ENCODE measurements at places on chromosomes 11 and 22.
A peak's percentile ranks its signal among the peaks of the same experiment; 100 is the strongest.

DNA sequence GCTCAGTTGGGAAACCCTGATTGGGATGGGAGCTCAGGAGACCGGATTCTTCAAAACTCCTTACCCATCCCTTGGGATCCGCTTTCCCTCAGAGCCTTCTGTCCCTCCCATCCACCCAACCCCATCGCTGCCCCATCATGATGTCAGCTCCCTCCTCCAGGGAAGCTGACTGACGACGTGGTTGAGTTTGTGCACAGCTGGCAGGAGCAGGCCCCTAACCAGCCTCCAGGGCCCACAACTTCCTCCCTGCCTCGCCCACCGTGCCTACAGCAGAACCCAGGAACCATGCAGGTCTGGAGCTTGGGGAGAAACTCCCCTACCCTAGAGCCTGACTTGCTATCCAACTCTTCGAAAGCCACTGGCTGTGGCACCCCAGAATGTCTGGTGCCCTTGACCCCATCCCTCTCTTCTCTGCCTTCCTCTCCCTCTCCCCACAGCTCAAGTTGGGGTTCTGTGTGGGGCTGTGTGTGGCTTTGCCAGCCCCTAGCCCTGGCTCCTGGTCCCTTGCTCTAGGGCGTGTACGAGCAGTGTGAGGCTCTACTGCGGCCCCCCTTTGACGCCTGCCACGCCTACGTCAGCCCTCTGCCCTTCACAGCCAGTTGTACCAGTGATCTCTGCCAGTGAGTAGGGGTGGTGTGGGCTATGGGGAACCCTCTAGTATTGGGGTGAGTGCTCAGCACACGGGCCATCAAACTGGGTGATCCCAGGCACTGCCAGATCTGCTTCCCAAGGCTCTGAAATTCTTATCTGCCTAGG is 11.1 kb downstream of the OTOG start:
- DNase-seq: no peak

DNA sequence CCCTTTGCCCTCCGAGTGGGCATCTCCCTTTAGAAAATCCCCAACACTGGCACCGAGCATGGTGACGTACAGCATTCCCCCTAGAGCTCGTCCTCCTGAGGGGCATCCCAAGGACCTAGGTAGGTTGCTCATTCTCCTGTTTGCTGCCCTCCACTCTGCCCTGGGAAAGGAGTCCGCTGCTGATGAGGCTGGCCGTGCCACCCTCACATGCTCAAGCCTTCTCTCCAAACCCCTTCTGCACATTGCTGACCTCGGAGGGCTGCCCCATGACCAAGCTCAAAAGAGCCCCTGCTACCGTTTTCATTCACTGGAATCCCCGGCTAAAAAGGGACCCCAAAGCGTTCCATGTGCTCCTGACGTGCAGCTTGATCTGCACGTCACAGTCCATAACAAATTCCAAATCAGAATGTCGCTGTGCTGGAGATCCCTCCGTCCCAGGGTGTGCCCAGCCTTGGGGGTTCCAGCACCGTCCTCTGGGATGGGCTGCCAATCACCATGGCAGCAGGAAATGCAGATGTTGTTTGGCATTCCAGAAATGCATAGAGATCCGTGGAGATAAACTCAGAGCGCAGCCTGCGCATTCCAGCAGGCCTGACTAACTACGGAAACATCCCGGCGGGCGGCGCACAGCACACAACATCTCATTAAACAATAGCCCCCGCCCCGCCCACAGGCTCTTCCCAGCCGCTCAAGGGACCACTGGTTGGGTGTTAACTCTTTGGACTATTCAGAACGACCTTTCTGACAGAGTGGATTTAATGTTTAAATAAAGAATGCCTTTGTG is 26.3 kb upstream of the GNB1L start:
- peak; percentile 99 for DNase-seq

- DNase-seq: peak; percentile 69
Observed at GRCh38 chr11:10885703-10886363, 28.0 kb upstream of the ZBED5 start.

DNA sequence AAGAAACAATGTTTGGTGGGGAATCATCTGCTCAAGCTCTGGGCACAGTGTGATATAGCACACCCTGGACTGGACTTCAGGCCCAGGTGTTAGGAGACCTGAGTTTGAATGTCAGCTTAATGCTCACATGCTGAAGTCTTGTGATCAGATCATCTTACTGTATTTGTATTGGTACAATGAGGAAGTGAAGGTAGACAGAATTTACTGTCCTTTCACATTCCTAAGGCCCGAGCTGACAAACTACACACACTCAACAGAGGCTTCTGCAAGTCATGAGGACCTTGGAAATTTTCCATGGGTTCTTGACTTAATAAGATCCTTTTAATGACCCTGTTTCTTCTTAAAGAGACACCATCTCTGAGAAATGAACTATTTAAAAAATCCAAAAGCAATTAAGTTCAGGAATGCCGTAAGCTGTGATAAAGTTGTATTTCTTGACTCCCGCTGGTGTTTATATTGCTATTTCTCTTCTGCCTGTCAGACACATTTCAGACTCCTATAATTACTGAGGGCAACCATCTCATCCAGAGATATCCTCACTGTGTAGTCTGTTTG is 802.0 kb downstream of the DLG2 start:
- DNase-seq: no peak

- no peak for DNase-seq
Observed at GRCh38 chr11:107677924-107678631, 33.8 kb downstream of the SLN start.

DNA sequence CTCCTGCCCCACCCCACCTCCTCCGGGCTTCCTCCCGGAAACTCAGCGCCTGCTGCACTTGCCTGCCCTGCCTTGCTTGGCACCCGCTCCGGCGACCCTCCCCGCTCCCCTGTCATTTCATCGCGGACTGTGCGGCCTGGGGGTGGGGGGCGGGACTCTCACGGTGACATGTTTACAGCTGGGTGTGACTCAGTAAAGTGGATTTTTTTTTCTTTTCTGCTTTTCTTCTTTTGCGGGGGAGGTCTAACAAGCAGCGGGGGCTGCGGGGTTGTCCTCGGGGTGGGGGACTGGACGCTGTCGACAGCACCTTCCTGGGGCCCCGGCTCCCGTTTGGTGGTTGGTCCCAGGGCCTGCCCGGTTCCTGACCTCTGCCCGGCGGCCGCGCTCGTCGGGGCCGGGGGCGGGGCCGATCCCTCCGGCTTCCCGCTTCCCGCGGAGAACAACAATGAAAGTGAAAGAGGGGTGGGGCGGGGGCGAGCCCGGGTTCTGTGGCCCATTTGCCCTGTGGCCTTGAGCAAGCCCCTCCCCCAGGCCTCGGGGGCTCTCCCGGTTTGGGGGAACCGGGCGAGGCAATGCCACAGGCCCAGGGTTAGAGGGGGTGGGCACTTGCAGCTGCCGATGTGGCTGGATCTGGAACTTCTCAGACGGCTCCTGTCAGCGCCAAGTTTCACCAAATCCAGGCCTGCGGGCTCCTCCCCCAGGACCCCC is 975 bp upstream of the MDK start:
- DNase-seq: no peak

DNA sequence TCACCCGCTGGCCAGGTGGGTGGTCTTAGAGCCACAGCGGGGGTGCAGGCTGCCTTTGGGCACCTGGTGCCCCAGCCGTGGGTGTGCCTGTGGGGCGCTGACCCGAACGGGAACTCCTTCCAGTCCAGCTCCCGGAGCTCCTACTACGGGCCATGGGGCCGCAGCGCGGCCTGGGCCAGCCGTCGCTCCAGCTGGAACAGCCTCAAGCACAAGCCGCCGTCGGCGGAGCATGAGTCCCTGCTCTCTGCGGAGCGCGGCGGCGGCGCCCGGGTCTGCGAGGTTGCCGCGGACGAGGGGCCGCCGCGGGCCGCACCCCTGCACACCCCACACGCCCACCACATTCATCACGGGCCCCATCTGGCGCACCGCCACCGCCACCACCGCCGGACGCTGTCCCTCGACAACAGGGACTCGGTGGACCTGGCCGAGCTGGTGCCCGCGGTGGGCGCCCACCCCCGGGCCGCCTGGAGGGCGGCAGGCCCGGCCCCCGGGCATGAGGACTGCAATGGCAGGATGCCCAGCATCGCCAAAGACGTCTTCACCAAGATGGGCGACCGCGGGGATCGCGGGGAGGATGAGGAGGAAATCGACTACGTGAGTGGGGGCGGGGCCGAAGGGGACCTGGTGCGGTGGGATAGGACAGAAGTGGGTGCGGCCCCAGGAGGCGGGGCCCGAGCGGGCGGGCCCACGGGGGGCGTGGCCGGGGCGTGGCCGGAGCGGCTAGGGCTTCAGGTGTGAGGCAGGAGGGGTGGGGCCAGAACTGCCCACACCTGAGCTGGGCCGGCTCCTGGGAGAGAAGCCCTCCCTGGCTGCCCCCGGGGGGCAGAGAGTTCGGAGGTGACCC is 91.5 kb downstream of the CACNA1I start:
- no peak for DNase-seq

GRCh38 chr11:36009473-36009872 is 65.6 kb downstream of the LDLRAD3 start:
- DNase-seq: peak; percentile 83

DNA sequence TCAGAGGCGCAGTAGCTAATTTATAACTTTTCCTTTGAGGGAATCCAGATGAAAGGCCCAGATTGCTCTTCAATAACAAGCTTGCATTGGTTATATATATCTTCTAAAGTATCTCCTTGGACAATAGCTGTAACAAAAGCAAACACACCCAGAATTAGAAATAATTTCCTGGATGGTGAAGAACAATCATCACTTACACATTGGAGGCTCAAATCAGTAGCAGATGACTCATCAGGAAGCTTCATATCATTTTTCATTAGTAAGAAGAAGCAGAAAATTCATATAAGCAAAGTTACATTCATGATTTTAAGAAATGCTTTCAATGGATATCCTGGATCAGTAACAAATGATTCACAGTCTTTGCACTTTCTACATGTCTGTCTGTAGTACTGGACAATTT is 173.6 kb upstream of the CCDC90B start:
- peak; percentile 30 for DNase-seq

- DNase-seq: no peak
Observed at GRCh38 chr11:72525466-72525865, 91.1 kb upstream of the CLPB start.

- no peak for DNase-seq
Observed at GRCh38 chr11:44994753-44995152, 44.1 kb upstream of the TP53I11 start.

DNA sequence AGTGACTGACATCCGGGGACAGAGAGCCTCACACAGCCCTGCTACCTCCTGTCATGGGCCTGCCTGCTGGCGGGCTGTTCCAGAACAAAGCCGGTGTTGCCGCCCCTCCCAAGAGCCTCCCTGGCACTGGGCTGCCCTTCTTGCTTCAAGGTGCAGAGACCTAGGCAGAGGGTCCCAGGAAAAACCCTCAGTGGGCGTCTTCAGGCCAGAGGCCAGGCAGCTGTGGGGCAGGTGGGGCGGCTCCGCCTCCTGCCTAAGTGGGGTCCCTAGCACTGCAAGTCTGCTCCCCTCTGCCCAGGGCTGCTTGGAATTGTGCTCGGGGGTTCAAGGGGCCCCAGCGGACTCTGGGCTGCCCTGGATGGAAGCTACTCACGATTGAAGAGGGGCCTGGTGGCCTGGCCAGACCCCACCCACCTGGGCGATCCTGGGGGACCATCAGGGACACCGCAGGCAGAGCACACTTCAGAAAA is 20.4 kb upstream of the GNB1L start:
- no peak for DNase-seq

DNA sequence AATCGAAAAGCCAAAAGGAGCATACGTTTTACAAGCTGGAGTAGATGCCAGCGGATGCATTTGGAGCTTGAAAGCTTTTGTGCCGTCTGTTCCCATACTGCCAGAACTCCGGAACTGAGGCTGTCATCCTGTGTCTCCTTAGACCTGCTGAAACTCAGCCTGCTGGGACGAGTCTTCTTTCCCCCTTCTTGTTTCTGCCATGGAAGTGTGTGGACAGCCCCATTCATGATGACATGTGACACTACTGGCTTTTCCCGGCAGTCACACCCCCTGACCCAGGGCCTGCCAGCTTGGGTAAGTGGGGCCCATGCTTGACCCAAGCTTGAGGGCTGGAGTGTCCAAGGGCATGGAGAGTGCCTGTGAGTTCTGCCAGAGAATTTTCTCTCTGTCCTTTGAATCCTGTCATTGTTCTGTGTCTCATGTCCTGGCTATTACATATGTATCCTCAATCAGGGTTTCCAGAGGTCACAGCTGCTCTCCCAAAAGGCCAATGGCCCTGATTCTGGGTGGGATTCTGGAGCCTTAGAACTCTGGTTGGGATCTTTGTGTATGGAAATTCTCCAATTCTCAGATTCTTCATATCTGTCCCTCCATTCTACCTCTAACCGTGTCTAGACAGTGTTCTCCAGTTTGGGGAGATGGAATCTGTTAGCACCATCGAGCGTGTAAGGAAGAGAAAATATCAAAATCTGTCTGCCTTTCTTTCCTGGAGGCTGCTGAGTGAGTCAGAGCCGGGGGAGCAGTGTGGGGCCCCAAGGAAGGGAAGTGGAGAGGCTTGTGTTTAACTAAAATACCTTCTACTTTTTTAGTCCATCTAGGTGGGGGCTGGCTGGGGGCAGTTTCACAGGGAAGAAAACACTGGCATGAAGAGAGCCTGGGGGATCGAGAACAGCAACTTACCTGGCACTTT is 73.2 kb downstream of the KIAA1671 start:
- peak; percentile 39 for DNase-seq

DNA sequence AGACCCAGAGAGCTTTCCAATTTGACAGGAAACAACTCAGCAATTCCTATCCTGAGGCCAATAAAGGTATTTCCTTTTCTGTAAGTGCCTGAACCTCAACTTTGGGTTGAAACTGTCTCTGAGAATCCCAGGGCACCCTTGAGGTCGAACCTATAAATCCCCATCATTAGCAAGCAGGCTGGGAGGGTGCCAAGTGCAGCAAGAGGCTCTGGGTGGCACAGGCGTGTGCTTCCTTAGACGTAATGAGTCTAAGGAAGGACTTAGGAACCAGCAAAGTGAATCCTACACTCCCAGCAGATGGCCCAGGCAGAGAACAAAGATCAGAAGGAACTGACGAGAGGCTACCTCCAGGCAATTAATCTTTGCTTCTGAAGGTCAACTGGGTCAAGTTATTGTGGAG is 234.3 kb upstream of the NARS2 start:
- no peak for DNase-seq

DNA sequence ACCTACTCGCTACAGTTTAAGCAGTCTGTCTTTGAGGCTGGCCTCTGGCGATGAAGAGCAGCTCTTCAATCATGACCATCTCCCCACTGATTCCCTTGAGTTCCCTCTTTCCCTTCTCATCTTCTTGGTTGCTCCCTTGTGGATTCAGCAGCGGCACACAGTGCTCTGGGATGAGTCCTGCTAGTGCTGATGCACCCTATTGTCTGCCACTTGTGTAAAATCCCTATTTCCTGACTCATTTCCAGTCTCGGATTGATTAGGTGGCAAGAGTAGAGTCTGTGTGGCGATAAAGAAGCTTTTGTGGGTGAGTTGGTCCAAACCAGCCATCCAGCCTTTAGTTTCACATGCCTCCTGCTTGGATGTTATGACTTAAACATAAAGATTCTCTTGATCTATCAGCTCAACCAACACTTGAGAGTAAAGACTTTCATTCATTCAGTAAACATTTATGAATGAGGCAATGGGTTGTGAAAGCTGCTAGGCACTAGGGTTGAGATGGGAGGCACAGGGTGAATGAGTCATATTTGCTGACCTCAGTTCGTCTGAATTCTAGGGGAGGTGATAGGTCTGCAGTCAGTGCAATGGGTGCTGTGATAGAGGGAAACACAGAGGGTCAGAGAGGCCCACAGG is 219.4 kb upstream of the RAG2 start:
- no peak for DNase-seq

GRCh38 chr22:49582181-49582580 is 245.5 kb downstream of the BRD1 start:
- DNase-seq: no peak

GRCh38 chr22:38416621-38417251 is 38.3 kb downstream of the KCNJ4 start:
- no peak for DNase-seq

All from fibroblast of skin of back (primary cell).